MM.1S (cell line): ENCODE measurements at places on chromosomes 7 and 10.

DNA sequence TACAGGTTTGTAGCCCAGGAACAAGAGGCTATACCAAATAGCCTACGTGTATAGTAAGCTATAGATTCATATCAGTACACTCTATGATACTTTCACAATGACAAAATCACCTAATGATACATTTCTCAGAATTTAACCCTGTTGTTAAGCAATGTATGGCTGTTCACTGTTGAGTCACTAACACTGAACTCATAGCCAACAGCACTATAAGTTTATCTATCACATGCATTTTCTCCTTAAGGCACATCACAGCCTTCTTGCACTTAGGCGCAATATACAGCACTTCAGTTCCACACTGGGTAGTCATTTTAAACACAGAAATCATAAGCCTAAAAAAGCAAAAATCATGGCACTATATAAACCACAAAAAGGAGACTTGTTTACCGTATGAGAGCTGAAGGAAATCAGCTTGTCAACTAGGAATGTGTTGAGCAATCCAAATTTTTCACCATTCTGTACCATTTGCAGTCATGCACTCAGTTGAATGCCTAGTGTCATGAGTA, 45.6 kb downstream of the ZNF438 start:
- DNase-seq, result no peak

DNA sequence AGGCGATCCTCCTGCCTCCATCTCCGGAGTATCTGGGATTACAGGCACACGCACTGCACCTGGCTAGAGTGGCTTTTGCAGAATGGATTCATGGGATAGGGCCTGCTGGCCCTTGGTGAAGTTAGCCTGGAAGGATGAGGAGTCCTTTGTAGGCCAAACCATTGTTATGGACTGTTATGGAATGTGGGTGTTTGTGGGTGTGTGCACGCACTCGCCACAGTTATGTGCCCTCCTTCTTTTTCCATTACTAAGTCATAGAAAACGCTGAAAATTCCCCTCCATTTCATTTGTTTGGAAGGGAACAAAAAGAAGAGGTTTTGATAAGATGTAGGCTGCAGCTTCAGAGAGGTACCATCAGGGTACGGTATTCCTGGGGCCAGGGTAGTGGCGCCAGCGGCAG, 15.0 kb downstream of the ZNF862 start:
- no peak for DNase-seq

- no peak for DNase-seq
Measured at GRCh38 chr10:114714281-114714741, 56.2 kb upstream of the ABLIM1 start.

DNA sequence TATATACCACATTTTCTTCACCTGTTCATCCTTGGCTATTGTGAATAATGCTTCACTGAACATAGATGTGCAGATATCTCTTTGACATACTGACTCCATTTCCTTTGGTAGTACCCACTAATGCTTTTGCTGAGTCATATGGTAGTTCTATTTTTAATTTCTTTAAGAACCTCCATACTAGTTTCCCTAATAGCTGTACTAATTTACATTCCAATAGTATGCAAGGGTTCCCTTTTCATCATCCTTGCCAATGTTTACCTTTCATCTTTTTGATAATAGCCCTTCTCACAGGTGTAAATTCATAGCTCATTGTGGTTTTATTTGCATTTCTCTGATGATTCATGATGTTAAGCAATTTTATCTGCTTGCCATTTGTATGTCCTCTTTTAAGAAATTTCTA, 159.9 kb downstream of the CALCR start:
- peak; percentile 32 for DNase-seq

- no peak for DNase-seq
Measured at GRCh38 chr10:90461437-90462155, 396.2 kb downstream of the HTR7 start.

GRCh38 chr7:21374134-21374533, 53.7 kb upstream of the SP4 start:
- DNase-seq, result no peak

DNA sequence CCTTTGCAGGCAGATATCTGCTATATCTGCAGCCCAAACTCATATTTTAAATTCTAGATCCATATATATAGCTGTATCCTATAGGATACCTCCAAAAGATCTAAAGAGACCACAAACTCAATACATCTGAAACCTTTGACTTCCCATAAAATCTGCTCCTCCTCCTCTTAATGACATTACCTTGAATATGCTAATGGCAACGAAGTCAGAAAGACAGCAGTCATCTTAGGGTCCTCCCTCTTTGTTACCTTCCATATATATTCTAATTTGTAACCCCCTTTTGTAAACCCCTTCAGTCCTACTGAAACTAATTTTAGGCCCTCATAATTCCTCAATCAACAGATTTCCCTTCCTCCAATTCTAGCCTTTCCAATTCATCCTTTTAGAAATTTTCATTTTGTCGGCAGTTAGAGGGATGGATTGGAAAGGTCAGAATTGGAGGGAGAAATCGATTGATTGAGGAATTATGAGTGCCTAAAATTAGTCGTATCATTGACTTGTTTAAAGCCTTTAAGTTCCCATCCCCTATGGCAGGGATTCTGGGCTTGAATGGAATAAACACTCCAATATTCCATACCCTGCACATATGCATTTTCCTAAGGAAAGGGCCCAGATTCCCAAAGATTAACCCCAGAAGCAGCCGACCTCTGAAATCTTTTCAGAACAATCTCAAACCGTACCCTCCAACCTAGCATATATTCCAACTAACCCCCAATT, 2.4 kb downstream of the SYPL1 start:
- DNase-seq, result no peak
